ENCODE measurements at places on chromosomes 4 and X.

DNA sequence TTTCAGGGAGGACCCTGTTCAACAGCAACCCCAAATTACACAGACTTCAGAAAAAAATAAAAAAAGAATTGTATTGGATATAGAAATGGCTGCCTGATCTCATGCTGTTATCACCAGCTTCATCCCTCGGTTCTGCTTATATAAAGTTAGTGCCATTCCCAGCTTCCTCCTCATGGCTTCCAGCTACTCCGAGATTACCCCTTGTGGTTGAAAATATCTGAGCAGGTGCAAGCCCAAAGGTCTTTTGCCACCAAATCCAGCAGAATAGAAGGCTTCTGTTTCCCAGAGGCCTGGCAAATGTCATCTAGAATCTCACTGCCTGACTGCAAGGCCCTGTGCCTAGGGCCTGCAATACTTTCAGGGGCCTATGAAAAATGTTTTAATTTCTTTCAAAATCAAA lies 13.8 kb upstream of the HPGDS start:
- no peak for DNase-seq

- no peak for DNase-seq
These were observed 78.9 kb downstream of the NAF1 start for GRCh38 chr4:163087805-163088204.

GRCh38 chrX:72018277-72019112 lies 107.8 kb downstream of the NHSL2 start:
- DNase-seq: peak; percentile 79

- no peak for DNase-seq
These were observed 214.2 kb downstream of the GPC3 start for GRCh38 chrX:133771086-133771646.

DNA sequence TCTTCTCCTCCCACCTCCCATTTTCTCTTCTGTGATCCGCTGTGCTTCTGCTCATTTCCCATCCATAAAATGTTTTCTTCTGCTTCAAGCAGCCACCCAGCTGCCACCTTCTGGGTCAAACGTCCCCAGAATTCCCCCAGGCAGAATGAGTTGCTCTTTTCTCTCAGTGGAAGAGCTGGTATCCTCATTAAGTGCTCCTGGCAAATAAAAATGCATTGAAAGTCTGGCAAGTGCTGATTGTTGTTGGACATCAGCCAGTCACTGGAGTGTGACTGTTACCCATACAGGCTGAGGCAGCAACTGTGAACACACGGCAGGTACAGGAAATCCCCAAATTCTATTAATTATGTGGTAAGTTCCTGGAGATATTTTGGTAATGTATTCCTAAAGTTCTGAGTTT lies 52.6 kb downstream of the LIMCH1 start:
- no peak for DNase-seq

GRCh38 chr4:168600796-168601583 lies 104.1 kb downstream of the PALLD start:
- DNase-seq: no peak

GRCh38 chr4:47213106-47213505 lies 181.7 kb downstream of the GABRB1 start:
- no peak for DNase-seq

GRCh38 chr4:147198411-147199051 lies 252.9 kb upstream of the TTC29 start:
- no peak for DNase-seq

GRCh38 chr4:117773064-117773936 lies 261.0 kb upstream of the NDST3 start:
- no peak for DNase-seq

- DNase-seq: no peak
These were observed 181.4 kb downstream of the DKK2 start for GRCh38 chr4:106854569-106855351.

- no peak for DNase-seq
These were observed 512 bp upstream of the ANTXR2 start for GRCh38 chr4:80073473-80074008.

DNA sequence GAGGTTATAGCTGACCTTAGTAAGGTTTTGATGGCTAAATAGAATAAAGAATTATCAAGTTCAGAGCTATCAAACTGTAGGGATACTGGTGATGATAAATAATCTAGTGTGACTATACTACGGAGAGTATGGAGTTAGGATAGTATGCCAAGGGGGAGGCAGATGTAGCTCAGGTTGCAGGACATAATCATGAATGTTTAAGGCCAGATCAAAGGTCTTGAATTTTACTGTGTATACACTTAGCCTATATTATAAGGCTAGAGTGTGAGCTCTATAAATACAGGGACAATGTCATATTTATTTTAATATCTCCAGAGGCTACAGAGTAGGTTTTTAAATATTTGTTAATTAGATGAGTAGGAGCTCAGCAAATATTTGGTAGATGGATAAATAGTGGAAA lies 131.1 kb upstream of the STIM2 start:
- DNase-seq: no peak

- DNase-seq: no peak
These were observed 705.1 kb downstream of the CENPC start for GRCh38 chr4:66840178-66840577.

DNA sequence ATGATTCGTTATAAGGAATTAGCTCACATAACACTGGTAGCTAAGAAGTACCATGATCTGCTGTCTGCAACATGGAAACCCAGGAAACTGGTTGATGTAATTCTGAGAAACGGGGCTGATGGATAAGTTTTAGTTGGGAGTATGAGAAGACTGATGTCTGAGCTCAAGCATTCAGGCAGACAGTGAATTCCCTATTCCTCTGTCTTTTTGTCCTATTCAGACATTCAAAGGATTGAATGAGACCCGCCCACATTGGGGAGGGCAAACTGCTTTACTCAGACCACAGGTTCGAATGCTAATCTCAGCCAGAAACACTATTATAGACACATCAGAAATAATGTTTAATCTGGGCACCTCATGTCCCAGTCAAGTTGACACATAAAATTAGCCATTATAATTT lies 515.5 kb downstream of the STPG2 start:
- DNase-seq: no peak

DNA sequence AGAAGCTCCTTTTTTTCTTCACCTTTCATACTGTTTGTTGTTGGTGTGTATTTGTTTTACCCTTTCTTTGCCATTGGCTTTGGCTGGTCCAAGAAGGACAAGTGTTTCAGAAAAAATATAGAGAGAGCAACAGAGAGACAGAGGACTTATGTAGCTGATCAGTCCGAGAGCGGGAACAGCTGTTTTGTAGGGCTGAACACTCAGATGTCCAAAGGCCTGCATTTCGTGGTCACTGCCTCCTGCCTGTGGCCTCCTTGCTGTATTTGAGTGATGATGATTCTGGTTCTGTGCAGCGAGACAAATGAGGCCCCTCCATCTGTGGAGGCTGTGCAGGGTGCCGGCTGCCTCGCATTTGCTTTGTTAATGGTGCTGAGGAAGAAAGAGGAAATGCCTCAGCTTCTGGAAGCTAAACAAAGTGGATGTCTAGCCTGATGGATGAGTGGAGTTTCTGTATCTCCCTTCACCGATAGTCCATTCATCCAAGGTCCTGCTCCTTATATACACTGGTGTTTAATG lies 19.8 kb upstream of the STOX2 start:
- no peak for DNase-seq
